Right renal pelvis (tissue), 4 donors: ENCODE measurements at places on chromosomes 3 and 15. TPM values are rescaled to one million over a fixed set of nuclear protein-coding genes. Genes with fewer than 3 reads are reported as not detected.

GRCh38 chr3:177589911-177590381, 392.7 kb upstream of the TBL1XR1 start:
- DNase-seq: no peak

Gene ADCY5
- polyA plus RNA-seq: 11.9 TPM

Gene RSRC1
- polyA plus RNA-seq: 33.5 TPM

GRCh38 chr15:101394056-101394630, 95.4 kb downstream of the PCSK6 start:
- no peak for DNase-seq

Gene DAZL
- polyA plus RNA-seq: 0.07 TPM

- DNase-seq: no peak
Observed at GRCh38 chr3:48660800-48661400, 1.8 kb downstream of the CELSR3 start.

GRCh38 chr15:76233921-76234320, 77.3 kb downstream of the ETFA start:
- DNase-seq: no peak

Gene MASP1
- polyA plus RNA-seq: 8.9 TPM

DNA sequence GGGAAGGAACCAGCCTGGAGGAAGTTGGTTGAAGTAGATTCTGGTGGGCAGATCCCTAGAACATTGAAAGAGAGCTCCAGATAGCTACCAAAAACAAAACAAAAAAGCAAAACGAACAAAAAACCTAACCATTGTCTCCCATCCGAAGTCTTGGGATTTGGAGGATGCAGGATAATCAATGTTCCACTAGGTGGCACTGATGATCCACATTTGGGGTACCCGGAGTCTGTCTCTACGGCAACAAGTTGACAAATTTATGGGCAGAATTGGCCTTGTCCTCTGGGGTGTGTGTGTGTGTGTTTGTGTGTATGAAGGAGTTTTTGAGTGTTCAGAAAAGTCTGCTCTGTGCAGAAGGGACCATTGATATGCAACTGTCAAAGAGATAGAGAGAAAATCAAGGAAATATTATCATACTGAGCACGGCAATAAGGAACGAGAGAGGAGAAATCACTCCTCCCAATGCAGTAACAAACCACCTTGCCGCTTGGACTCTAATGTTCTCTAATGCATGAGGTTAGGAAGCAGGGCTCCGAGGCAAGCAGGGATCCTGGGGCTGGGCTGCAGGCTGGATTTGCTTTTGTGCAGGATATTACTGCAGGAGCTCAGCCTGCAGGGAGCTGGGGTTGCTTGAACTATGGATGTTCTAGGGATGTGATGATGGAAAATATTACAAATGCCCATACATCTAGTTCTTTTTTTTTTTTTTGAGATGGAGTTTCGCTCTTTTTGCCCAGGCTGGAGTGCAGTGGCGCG, 59.8 kb upstream of the KLHL25 start:
- peak; percentile 61 for DNase-seq

GRCh38 chr3:10888518-10889090, 72.6 kb downstream of the SLC6A11 start:
- no peak for DNase-seq

Gene SLC7A14
- 2.2 TPM for polyA plus RNA-seq

DNA sequence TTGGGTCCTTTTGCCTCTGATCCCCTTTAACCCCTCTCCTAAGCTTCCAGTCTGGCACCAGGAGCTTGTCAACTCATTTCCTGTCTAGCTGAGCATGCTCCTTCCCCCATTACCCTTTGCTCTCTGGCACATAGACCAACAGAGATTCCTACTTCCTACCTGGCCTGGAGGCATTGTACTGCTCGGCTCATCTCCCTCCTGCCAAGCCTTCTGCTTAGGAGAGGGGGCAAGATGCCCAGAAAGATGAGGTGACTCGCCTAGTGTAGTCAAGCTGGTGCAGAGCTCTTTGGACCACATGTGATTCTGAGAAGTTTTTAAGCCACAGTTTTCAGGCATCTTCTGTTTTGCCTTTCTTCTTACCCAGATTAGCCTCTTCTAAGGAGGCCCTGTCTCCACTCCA, 95.4 kb downstream of the ZNF621 start:
- DNase-seq: no peak

- DNase-seq: no peak
Observed at GRCh38 chr3:182886497-182886896, 93.2 kb downstream of the ATP11B start.

Gene FRMD5
- polyA plus RNA-seq: 1.0 TPM

Gene NANOGP8
- polyA plus RNA-seq: 0.29 TPM

Gene CFAP100
- 1.6 TPM for polyA plus RNA-seq

Gene SPATA12
- polyA plus RNA-seq: not detected

Gene SEMA3G
- polyA plus RNA-seq: 44.4 TPM

Gene STARD5
- 3.9 TPM for polyA plus RNA-seq

DNA sequence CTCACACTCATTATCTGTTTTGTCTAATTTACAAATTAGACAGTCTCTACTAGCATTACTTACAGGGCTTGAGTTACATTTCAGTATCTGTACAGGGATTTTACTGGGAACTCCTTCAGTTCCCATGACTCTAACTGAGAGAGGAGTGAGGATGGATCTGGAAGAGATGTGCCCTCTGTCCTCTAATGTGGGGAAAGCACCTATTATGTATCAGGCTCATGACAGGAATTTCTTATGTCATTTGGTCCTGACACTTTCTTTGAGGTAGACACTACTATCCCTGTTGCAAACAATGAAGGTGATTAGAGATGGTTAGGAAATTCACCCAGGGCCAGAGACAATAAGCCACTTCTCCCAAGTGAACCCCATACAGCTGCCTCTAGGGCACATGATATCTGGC, 10.9 kb upstream of the NCKIPSD start:
- no peak for DNase-seq

Gene GPR27
- polyA plus RNA-seq: 9.7 TPM

DNA sequence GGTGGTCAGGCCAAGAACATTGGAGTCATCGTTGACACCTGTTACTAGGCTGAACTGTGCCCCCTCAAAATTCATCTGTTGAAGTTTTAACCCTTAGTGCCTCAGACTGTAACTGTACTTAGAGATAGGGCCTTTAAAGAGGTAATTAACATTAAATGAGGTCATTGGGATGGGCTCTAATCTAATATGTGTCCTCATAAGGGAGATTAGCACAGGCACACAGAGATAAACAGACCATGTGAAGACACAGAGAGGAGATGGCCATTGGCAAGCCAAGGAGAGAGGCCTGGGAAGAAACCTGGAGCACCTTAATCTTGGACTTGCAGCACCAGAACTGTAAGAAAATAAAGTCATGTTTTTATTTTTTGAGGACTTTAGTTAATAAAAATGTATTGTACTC, 59.6 kb downstream of the PLCL2 start:
- DNase-seq: no peak

Gene SAMD7
- polyA plus RNA-seq: not detected

DNA sequence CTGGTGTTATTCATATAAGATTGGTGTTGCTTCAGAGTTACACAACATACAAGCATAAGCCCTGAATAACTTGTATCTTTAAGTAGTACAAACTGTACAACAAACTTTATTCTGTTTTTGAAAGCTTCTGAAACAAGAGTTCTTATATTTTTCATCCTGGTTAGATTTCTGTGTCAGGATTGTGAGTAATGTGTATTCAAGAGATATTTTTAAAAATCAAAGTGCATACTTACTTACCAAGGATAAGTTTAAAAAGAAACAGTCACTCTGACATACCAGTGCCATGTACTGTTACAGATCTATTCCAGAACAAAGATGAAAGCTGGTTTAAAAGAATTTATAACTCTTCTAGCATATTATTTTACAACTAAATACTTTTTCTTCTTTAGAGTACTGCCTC, 755.1 kb downstream of the ZPLD1 start:
- no peak for DNase-seq

Gene MLF1
- polyA plus RNA-seq: 56.1 TPM

Gene MAPKBP1
- 15.5 TPM for polyA plus RNA-seq

DNA sequence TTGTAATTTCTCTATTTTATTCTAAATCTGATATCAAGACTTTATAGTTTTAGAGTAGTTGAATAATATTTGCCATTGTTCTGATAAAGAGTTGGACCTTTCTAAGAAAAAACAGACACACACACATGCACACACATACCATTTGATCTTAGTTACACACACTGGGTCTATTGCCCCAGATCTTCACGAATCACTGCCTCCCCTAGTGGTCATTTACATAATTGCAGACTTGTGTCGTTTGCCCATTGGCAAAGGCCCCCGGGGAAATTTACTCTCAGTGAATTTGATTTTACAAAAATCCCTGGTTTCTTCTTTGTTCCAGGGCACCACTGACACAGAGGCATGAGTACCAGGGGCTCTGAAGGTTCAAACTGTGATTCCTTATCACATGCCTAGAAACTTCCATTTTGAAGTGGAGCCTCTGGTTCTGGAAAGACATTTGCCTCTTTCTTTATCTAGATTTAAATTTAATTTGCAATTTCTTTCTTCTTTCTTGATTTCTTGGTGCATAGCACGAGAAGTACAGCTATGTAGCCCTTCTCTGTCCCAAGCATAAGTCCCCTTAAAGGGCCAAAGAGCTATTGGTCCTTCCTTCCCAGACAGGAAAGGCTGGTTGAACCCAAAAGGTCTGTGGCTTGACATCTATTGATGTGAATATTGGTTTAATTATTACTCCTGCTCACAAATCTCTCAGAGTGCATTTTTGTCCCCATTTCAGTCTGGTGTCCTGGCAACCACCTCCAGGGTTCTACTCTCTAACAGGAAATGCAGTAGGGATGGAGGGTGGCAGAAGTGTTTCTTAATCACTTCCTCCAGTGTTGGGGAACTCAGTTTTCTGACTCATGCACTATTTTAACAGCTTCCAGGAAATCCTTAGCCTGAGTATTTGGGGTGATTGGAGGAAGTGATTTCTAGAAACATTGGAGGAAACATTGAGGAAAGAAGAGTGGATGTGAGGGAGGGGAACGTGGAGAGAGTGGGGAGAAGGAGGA, 32.4 kb upstream of the SLC6A11 start:
- DNase-seq: no peak
